NCI-H1048 (cell line): ENCODE measurements at places on chromosomes 5 and 9.

DNA sequence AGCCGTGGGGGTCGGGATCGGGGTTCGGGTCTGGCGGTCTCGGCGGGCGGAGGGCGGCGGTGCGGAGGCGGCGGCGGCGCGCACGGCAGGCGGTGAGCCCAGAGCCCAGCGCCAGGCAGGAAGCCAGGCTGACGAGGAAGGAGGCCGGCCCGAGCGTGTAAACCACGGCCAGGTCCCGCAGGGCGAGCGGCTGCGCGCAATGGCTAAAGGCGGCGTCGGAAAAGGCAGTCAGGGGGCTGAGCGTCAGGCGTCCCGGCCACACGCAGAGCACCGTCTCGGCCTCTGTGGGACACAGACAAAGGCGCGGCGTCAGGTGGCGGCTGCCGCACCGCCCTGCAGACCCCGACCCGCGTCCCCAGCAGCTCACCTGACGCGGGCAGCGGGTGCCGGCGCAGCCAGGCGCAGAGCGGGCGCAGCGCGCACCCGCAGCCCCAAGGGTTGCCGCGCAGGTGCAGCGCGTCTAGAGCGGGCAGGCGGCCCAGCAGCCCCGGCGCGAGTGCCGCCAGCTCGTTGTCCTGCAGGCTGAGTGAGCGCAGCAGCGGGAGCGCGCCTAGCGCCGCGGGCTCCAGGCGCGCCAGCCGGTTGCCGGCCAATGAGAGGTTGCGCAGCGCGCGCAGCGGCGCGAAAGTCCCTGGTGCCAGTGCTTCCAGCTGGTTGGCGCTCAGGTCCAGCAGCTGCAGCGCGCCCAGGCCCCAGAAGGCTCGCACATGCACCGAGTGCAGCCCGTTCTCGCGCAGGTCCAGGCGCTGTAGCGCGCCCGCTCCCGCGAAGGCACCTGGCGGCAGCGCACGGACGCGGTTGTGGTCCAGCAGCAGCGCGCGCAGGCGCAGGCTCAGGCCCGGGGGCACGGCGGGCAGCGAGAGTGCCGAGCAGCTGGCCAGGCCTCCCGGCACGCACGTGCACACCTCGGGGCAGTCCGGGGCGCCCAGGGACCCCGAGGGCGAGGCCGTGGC, 671 bp downstream of the LRRC26 start:
- no peak for DNase-seq

- DNase-seq = peak; percentile 54
Observed at GRCh38 chr5:35777358-35778087, 79.2 kb upstream of the IL7R start.

- DNase-seq = no peak
Observed at GRCh38 chr5:38105231-38105570, 153.2 kb upstream of the EGFLAM start.

GRCh38 chr9:35027860-35028259, 38.3 kb downstream of the DNAJB5 start:
- DNase-seq = no peak
